ENCODE measurements at places on chromosomes 3 and 15. TPM values are rescaled to one million over a fixed set of nuclear protein-coding genes. Genes with fewer than 3 reads are reported as not detected.

Gene FRMD5
- 3.7 TPM for total RNA-seq

Gene CYP1A1
- total RNA-seq: 1.6 TPM

Gene UBAP1L
- total RNA-seq: 1.1 TPM

Gene PLXNA1
- 26.3 TPM for total RNA-seq

Gene SPESP1
- total RNA-seq: not detected

Gene OR4F15
- not detected for total RNA-seq

Gene CIDEC
- 10.4 TPM for total RNA-seq

Gene GOLGA6D
- total RNA-seq: 0.03 TPM

Gene CTXN2
- total RNA-seq: 0.05 TPM

Gene TMEM212
- total RNA-seq: not detected

Measured in A549 treated with CORT108297 at 1 μM for 4 hours (cell line).